ENCODE measurements at places on chromosomes 1 and 21.
A peak's percentile ranks its signal among the peaks of the same experiment; 100 is the strongest.

DNA sequence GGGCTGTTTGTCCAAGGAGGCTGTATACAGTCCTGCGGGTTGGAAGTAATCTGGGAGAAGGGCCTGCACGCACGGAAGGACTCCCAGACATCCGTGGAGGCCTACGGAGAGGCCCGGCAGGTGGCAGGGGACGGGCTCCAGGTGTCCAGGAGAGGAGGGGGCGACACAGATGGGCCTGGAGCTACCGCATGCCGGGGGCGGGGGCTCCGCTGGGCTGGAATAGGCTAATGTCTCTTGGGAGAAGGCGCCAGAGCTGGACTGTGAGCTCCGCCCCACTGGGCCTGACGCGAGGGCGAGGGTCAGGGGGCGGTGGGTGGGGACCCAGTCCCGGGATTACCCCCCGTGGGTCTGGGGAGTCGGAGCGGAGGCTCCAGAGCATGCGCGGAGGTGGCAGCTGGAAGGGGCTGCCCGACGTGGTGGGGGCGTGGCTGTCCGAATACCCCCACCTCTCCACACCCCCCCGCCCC, 659 bp downstream of the AGO1 start:
- DNase-seq: peak; percentile 48

- DNase-seq: peak; percentile 3
Observed at GRCh38 chr1:79006564-79006963, at the start of gene ADGRL4. Gene ADGRL4, minus strand, starts transcription at chr1:79006730. Its CDS starts 76 bp downstream, at chr1:79006654.

GRCh38 chr21:34530261-34530660, 18.3 kb upstream of the KCNE1 start:
- DNase-seq: no peak

DNA sequence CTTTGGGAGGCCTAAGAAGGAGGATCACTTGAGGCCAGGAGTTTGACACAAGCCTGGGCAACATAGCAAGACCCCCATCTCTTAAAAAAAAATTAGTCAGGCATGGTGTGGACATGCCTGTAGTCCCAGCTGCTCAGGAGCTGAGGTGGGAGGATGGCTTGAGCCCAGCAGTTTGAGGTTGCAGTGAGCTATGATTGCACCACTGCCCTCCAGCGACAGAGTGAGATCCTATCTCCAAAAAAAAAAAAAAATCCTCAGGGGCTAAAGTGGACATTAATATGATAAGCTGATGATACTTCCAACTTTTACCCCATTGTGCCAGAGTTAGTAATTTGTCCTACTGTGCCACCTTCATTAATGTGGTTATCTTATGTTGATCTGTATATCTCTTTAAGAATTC, 327.8 kb upstream of the FMN2 start:
- DNase-seq: no peak

GRCh38 chr1:37999430-38000232, 5.7 kb downstream of the FHL3 start:
- no peak for DNase-seq

GRCh38 chr1:59506952-59507351, 210.1 kb downstream of the FGGY start:
- no peak for DNase-seq

DNA sequence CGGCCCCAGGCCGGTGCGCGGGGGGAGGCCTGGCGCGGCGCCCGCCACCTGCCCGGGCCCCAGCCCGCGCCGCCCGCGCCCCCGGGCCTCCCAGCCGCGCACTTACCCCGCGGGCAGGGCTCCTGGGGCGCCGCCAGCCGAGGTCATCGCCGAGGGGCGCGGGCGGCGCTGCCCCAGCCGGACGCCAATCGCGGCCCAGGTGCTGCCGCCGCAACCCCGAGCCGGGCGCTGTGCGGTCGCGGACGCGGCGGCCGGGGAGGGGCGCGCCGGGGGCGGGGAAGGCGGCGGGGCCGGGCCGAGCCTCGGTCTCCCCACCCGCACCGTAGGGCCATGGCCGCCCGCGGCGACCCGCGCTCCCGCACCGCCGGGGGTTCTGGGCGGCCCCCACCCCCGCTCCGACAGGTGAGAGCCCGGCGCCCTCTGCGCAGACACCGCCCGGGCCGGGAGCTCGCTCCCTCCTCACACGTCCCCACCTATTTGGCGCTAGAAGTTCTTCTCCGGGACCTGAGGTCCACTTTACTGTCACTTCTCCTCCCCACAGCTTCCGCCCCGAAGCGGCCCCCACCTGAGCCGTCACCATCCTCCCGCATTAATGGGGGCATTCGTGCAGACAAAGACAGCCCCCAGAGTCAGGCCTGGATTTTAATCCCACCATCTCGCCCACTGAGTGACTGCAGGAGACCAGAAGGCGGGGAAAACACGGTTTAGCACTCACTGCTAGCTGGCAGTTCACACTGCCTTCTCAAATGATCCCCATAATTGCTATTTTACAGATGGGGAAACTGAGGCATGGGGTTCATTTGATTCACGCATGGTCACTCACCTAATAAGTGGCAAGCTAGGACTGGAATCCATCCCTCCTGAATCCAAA, at the start of gene TTC39A:
Gene TTC39A, minus strand, starts transcription at position 232 of the 871 bp plus-strand sequence. Its CDS starts 85 bp downstream, at position 147.
- no peak for DNase-seq

DNA sequence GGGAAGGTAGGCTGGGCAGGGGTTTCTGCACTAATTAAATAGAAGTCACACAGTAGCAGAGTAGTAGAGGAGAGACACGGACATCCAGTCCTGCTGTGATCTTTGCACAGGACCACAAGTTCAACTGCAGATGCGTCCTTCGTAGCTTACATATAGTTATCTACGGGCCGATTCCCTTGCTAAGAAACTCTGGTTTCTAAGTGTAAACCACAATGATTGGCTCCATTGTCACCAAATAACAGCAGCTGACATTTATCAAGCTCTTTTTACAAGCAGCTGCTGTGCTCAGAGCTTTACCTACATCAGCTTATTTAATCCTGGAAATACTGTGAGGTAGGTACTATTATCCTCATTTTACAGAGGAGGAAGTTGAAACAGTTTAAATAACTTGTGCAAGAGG, 3.1 kb downstream of the SLC45A3 start:
- no peak for DNase-seq

GRCh38 chr1:150961756-150962155, 12.9 kb downstream of the CERS2 start:
- no peak for DNase-seq

DNA sequence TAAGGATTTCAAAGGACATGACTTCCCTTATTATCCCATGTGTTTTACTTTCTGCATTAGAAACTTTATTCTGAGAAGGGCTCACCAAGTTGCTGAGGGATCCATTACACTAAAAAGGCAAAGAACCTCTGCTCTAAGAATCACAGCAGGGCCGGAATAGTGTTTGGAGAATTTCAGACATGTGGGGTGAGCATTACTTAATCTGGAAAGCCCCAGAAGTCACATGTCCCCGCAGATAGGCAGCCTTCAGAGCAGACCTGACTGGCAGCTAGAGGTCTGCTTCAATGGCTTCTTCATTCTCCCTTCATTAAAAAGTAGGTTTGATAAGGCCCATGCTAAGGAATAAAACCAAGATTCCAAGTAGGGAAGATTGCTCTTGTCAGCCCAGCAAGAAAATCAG, 52.6 kb upstream of the RBM15 start:
- no peak for DNase-seq

- DNase-seq: no peak
Observed at GRCh38 chr21:18157406-18157805, 87.2 kb upstream of the CHODL start.

- no peak for DNase-seq
Observed at GRCh38 chr1:183002797-183003196, 20.4 kb upstream of the LAMC1 start.

- no peak for DNase-seq
Observed at GRCh38 chr1:32241001-32241763, 5.8 kb upstream of the FAM167B start.

GRCh38 chr1:81044708-81045107, 756.0 kb upstream of the ADGRL2 start:
- no peak for DNase-seq

- DNase-seq: no peak
Observed at GRCh38 chr21:25813917-25814316, 79.1 kb downstream of the GABPA start.

GRCh38 chr1:209729436-209729835, 24.8 kb downstream of the HSD11B1 start:
- DNase-seq: no peak

DNA sequence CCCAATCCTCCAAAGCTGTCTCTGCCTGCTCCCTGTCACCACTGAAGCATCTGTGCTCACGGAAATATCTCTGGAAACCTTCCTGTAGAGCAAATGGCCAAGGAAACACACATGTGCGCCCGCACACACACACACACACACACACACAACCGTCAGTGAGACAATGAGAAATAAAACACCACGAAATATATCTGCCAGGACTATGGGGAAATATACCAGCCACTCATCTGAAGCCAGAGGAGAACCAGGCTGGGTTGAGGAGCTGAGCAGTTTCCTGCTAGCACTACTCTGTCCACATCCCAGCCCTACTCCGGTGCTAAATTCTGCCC, 25.1 kb upstream of the PLXNA2 start:
- no peak for DNase-seq

DNA sequence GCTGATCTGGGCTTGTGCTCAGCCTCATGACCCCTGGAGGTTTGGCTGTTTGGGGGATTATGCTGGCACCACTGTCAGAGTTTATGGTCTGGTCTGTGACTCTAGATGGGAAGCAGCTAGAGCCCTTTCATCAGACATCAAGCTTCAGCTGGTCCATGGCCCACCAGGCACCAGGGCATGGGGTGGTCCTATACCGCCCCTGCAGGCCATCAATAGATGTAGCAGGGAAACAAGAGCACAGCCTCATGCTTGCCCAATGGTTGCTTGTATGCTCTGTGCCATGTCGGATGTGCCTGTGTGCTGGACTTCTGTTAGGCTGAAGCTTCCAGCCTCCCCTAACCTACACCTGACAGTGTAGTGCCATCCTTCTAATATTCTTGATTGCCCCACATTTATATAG, 71.1 kb upstream of the CD34 start:
- no peak for DNase-seq

DNA sequence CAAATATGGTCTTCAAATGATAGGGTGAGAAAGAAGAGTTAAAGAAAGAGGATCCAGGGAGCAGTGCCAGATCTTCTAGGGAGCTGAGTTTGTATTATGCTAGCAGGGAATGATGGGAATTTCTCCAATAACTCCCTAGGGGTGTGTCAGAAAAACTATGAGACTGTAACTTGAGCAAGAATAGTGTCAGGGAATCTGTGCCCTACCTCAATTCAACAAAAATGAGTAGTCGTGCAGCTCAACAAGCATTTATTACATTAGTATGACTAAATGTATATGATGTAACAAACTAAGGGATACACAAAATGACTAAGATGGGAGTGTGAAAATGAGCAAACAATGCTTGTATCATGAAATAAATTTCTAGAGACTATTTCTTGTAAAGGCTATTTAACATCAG, 24.2 kb downstream of the SPAG17 start:
- peak; percentile 12 for DNase-seq

DNA sequence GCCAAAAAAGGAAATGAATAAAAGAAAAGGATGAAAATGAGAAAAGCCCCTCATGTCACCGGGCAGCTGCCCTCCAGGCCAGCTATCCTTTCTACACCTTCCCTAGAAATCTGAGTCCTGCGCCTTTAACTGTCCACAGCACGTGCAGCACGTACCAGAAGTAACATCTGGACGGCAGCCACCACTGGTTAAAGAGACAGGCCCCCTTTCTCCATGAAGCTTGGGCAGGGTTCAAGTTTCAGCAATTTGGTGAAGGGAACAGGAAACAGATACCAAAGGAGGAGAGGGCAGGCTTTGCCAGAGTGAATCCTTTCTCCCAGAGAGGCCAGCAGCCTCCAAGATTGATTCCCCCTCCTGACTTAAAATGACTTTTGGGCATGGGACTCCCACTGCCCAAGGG, 3.6 kb upstream of the KIAA2013 start:
- no peak for DNase-seq

- no peak for DNase-seq
Observed at GRCh38 chr1:159898527-159898926, 1.4 kb downstream of the CFAP45 start.

DNA sequence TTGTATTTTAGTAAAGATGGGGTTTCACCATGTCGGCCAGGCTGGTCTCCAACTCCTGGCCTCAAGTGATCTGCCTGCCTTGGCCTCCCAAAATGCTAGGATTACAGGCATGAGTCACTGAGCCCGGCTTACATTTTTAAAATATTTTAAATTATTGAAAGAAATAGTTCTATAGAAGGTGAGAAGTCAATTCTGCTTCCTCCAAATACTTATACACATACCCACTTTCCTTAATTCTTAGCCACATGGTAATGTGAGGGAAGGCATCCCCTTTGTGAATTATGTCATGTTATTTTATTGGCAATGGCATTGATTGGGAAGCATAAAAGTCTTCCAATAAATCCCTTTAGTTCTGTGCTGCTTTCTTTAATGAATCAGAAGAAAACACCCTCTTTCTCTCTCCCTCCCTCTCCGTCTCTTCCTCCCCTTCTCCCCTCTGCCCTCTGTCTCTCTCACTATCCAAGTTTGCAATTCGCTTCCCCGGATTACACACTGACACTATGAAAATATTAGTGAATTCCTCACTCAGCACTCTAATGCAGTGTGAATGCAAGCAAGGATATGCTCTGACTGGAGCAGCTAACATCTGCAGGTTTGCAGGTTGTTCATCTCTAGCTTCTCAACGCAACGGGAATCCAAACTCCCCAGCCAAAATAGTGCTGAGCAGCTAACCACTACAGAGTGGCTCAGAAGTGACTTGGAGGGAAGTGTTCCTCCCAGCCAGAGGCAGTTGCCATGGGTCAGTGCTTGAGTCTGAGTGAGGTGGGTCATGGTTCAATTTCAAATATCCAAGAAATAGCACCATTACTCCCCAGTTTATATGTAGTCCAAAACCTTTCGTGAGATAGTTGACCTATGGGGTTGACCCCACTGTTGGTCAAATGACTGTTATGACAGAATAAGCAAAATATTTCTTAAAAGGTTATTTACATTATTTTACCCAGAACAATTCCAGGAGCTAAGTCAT, 77.8 kb upstream of the CD55 start:
- DNase-seq: no peak

DNA sequence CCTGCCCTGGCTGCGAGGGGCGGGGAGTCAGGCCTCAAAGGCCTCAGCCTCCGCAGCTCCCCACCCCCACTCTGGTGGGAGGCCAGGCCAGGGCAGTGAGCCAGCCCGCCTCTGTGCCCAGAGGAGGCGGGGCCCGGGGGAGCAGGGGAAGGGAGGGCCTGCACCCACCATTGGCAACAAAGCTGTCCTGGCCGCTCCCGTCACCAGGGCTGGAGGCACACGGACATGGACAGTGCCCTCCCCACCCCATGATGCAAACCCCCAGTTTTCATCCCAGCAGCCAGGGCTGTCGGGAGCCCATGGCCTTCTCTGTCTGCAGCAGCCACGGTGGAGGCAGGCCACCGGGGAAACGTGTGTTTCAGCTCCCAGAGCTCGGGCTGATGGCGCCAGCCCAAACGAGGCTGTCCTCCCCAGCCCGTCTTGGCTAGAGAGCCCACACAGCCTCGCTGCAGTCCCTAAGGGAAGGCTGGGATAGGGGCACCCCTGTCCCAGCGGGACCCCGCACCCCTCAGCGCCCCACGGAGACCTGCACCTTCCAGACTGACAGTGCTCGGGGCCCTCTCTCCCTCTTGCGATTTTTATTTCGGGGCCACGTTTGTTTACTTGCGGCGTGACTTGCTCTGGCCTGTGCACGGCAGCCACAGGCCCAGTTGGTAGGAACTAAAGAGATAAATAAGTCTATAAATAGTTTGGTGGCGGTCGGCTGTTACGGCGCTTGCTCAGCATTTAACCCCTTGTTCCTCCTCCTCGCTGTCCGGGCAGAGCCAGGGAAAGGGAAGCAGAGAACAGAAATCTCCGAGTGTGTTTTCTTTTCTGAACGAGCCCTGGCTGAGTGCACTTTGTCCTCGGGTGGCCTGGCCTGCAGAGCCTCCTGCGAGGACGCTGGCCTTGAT, 101.8 kb downstream of the PRDM16 start:
- no peak for DNase-seq

- DNase-seq: peak; percentile 78
Observed at GRCh38 chr21:29187944-29188343, 57.5 kb downstream of the MAP3K7CL start.

Measured in RWPE1 (cell line).